ENCODE measurements at places on chromosomes 5 and 9.

DNA sequence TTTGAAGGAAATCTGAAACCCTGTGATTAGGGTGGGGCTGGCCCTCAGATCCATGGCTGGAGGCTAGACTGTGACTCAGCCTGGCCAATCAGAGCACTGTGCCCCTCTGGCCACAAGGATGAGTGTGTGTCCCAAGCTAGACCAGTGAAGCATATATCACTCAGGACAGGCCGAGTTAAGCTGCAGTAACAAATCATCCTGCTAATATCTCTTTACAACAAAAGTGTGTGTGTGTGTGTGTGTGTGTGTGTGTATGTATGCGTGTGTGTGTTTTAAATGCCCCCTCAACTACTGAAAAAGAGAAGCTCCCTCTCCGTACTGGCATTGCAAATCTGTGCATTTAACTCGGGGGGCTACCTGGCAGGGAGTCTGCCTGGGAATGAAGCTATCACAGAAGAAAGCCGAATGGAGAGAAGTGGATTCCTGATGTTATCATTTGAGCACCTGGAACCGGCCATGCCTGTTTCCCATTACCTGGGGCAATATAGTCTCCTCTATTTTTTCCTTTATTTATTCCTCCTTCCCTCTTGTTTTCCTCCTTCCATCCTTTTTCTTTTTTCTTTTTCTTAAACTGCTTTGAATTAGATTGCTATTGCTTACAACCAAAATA lies 25.6 kb downstream of the STC2 start:
- no peak for DNase-seq

DNA sequence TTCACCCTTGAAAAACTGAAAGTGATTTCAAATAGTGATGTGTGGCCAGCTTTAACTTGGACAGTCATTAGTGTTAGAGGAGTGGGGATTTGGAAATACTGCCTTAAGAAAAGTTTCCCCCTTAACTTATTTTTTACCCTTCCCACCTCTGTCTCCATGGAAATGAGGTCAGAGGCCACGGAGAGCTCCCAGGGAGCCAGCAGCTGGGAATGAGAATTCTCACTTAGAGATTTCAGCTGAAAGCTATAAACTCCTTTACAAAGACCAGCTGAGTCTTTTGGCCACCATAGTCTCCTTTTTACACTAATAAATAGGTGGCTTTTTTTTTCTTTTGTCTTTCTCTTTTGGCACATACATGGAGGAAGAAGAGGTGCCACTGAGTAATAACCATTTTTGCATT lies 45.7 kb upstream of the PIK3R1 start:
- DNase-seq = no peak

DNA sequence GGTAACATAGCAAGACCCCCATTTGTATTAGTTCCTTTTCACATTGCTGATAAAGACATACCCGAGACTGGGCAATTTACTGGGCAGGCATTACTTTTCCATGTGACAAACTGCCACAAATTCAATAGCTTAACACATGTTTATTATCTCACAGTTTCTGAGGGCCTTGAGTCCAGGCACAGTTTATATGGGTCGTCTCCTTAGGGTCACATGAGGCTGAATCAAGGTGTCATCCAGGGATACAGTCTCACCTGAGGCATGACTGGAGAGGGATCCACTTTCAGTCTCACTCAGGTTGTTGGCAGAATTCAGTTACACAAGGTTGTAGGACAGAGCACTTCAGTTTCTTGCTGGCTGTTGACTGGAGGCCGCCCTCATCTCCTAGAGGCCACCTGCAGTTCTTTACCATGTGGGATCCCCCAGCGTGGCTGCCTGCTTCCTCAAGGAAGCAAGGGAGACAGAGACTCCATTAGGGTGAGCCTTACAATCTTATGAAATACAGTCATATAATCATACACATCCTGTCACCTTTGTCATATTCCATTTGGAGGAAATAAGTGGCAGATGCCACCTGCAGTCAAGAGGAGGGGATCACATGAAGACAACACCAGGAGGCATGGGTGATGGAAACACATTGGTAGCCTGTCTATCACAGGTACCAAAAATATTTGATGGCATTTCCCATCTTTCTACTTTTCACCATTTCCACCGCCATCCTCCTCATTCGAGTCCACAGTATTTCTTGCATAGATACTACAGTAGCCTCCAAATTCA lies 15.1 kb upstream of the ERAP1 start:
- DNase-seq = no peak

- no peak for DNase-seq
These were observed 52.1 kb downstream of the NSG2 start for GRCh38 chr5:174097486-174098185.

DNA sequence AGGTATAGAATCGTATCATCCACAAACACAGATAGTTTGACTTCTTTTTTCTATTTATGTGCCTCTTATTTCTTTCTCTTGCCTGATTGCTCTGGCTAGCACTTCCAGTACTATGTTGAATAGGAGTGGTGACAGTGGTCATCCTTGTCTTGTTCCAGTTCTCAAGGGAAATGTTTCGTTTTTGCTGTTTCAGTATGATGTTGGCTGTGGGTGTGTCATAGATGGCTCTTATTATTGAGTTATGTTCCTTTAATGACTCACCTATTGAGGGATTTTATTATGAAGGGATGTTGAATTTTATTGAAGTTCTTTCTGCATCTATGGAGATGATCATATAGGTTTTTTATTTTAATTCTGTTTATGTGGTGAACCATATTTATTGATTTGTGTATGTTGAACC lies 70.3 kb downstream of the ENC1 start:
- DNase-seq = no peak

GRCh38 chr5:178126556-178126955 lies 4.3 kb upstream of the RMND5B start:
- peak; percentile 12 for DNase-seq

- DNase-seq = no peak
These were observed 191.1 kb downstream of the AP3B1 start for GRCh38 chr5:78103232-78103918.

DNA sequence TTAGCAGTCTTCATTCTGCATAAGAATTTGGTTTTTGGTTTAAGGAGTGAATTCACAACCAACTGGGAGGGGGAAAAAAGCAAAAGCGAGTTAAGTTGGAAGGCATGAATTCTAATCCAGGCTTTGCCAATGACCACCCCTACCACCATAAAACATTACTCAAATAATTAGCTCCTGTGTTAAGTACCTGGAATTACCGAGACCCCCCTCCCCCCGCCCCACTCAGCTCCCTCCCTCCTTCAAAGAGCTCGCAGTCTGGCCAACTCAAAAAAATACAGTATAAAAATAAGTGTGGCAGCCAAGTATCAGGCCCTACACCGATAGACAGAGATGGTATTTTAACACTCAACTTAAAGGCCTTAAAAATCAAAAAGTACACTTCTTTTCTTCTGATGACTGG lies 492 bp downstream of the ATG12 start:
- no peak for DNase-seq

- no peak for DNase-seq
These were observed 133.5 kb downstream of the CD180 start for GRCh38 chr5:67063055-67063454.
